NCI-H1105 (cell line): ENCODE measurements at places on chromosomes 4 and X.

DNA sequence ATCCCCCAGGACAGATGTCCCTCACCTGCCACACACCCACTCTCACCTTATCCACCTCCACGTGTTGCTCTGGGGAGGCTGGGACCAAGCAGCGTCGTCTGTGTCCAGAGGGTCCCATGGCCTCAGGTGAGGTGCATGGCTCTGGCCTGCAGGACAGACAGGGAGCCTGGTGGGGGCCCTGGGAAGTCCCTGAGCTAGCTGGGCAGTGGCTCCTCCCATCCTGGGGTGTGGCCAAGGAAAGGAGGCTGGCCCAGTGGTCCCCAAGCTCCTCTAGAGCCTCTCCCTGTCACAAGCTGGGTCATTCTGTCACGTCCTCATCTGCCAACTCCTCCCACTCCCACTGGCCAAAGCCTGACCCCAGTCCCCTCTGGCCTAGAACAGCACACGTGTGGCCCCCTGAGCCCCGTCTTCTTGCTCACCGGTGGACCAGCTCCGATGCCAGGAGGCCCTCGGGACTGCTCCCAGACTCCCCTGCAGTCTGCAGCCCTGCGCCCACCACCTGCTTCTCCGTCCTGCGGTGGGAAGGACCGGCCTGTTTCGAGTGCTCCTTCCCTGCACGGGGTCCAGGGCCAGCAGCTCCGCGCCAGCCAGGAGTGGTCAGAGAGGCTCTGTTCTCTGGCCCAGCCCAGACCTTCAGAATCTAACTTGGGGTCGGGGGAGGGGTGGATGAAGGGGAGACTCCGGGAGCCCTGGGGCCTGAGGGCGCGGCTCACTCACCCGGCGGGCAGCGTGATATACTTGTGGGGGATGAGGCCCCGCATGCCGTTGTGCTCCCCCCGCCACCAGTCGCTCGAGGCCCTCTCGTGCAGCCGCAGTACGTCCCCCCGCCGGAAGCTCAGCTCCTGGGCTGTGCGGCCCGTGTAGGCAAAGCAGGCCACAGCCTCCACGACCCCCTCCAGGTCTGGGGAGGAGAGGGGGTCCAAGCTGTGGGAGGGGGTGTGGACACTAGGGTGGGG, 4.8 kb downstream of the AVPR2 start:
- DNase-seq, result no peak

- no peak for DNase-seq
These were observed 2.6 kb upstream of the SLC6A8 start for GRCh38 chrX:153685156-153685536.

DNA sequence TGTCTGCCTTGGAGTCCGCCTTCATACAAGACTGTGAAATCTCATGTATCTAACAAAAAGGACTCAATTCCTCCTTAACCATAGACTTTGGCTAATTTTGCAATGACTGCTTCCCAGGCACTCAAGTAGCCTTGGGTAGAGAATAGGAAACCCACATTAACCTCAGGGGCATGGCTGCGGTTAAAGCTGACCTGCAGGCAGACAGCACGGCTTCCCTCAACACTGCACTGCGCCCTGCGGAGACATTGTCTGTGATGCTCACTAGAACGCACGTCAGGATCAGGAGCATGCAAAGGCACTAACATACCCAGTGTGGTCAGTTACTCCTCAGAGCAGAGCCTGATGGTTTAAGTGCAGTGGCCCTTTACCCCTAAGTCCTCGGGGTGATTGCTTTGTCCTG, 10.3 kb upstream of the GPR143 start:
- no peak for DNase-seq

DNA sequence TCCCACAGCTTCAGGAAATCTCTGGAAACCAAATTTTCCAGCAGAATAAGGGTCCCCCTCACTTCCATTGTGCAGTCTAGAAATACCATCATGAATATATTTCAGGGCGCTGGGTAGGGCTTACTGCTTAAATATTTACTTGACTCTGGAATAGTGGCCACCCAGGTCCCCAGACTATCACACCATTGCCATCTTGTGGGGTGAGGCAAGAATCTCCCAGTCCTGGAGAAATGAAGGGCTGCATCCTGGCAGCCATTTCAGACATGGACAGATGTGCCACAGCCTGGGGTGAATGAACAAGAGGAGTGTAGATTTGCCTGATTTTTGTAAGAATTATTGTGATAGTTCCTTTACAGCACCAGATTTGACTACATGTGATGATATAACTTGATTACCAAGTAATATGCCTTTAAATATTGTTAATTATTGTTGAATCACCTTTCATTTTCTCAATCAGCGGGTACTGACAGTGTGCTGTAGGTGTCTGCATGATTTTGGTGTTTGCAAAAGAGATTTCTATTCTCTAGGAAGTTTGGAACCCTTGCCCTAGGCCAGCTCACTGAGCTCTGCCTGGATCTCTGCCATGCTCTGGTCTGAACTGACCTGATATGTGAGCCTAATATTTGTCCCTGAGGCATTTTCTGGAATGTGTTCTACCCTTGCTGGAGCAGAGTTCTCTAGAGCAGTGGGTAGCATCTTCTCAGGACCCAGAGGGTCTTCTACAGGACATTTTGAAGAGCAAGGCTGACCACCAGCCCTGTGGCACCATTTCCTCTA, 183.4 kb downstream of the KIT start:
- DNase-seq, result no peak

- no peak for DNase-seq
These were observed 100.9 kb upstream of the NKX1-1 start for GRCh38 chr4:1506956-1507721.

- DNase-seq, result no peak
These were observed at the start of gene UNC5C for GRCh38 chr4:95548738-95549245. TSS of gene UNC5C (minus strand) at chr4:95548973.

DNA sequence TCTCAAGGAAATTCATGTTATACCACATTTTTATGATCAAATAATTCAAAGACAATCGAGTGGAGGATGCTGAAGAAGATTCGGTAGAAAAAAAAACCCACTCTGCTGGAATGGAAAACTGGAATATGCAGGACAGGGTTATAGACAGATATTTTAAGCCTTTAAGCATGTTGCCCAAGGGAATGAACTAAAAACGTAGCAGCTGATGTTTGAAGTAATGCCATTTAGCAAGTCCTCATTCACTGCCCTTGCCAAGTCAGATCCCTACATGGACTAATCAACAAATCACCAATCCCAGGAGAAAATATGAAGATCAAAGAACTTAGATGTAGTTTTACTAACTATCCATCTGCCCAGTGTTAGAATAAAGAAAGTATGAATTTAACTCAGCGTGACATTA, 75.6 kb upstream of the ETNPPL start:
- no peak for DNase-seq
